AG20443 (cell line): ENCODE measurements at places on chromosomes 7 and 10.

DNA sequence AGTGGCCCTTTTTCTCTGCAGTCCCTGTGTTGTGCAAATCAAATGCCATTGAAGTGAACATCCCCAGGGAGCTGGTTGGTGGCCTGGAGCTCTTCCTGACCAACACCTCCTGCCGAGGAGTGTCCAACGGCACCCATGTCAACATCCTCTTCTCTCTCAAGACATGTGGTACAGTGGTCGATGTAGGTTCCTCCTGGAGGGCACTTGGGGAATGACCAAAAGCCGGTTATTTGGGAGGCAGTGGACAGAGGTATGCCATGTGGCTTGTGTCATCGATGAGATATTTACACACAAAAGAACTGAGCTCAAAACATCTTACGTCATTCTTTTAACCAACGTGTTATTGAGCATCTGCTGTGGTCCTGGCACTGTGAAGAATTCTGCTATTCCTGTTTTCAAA, 19.7 kb downstream of the OIT3 start:
- no peak for DNase-seq

GRCh38 chr10:26481914-26482550, 43.9 kb downstream of the APBB1IP start:
- DNase-seq: no peak

DNA sequence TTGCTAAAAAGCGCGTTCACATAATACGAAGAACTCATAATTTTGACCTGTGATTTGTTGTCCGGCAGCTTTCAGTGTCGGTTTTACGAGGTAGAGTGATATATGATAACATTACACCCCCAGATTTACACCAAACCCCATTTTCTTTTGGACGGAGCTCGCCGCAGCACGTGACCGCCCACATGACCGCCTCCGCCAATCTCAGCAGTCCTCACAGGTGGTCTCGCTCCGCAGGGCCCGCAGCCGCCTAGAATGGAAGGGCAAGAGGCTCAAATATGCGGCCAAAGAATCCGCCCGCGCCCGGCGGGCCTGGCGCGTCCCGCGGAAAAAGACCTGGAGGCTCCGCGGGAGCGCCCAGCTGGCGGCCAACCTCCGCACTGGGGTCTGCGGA, at the start of gene HOXA7:
Gene HOXA7 (minus strand): TSS at position 168 of the 391 bp plus-strand sequence. CDS start 130 bp downstream, at position 38.
- peak; percentile 83 for DNase-seq

GRCh38 chr7:19362099-19362498, 216.9 kb upstream of the FERD3L start:
- DNase-seq: peak; percentile 43

- DNase-seq: no peak
These were observed 29.4 kb downstream of the CFAP46 start for GRCh38 chr10:132912713-132913558.

DNA sequence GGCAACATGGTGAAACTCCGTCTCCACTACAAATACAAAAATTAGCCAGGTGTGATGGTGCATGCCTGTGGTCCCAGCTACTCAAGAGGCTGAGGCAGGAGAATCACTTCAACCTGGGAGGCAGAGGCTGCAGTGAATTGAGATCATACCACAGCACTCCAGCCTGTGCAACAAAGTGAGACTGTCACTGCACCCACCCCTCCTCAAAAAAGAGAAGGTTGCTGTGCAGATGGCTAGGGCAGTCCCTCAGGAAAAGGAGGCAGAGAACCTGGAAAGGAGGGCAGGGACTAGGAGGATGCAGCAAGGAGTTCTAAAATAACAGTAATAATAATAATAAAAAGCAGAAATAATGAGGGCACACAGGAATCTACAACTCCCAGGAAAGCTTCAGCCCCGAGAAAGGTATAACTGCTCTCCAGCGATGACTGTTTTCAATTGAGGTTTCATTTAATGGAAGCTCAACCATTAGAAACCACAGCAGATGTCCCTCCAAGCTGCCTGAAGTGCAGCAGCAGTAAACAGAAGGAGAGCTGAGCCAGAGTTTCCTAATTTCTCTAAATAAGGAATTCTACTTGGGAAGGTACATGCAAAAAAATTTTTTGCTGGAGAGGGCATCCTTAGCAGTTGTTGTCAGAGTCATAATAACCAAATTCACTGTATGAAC, 326.5 kb downstream of the GATA3 start:
- no peak for DNase-seq
